ENCODE measurements at places on chromosomes 5 and 9.

- no peak for DNase-seq
Measured at GRCh38 chr9:32171339-32171738, 213.1 kb upstream of the ACO1 start.

- no peak for DNase-seq
Measured at GRCh38 chr5:133325864-133326263, 274.1 kb downstream of the HSPA4 start.

GRCh38 chr5:111072949-111073682, 1.6 kb downstream of the TSLP start:
- DNase-seq, result peak; percentile 52

DNA sequence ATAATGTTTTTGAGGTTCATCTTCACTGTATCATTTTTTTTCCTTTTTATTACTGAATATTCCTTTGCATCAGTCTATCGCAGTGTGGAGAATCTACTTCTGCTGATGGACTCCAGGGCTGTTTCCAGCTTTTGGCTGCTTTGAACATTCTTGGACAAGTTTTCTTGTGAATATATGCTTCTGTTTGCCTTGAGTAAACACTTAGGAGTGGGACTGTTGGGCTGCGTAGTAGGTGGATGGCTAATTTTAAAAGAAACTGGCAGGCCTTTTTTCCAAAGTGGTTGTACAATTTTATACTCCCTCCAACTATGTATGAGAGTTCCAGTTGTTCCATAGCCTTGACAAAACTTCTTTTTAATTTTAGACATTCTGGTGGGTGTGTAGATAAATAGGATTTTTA, 102.4 kb downstream of the WDR41 start:
- DNase-seq, result no peak

- no peak for DNase-seq
Measured at GRCh38 chr5:87127426-87127825, 140.3 kb upstream of the RASA1 start.

GRCh38 chr5:15959370-15960164, 220.0 kb downstream of the MARCHF11 start:
- DNase-seq, result peak; percentile 70

GRCh38 chr5:33482335-33482734, 41.6 kb downstream of the TARS1 start:
- no peak for DNase-seq

GRCh38 chr5:142998316-142999020, 228.3 kb downstream of the ARHGAP26 start:
- no peak for DNase-seq

DNA sequence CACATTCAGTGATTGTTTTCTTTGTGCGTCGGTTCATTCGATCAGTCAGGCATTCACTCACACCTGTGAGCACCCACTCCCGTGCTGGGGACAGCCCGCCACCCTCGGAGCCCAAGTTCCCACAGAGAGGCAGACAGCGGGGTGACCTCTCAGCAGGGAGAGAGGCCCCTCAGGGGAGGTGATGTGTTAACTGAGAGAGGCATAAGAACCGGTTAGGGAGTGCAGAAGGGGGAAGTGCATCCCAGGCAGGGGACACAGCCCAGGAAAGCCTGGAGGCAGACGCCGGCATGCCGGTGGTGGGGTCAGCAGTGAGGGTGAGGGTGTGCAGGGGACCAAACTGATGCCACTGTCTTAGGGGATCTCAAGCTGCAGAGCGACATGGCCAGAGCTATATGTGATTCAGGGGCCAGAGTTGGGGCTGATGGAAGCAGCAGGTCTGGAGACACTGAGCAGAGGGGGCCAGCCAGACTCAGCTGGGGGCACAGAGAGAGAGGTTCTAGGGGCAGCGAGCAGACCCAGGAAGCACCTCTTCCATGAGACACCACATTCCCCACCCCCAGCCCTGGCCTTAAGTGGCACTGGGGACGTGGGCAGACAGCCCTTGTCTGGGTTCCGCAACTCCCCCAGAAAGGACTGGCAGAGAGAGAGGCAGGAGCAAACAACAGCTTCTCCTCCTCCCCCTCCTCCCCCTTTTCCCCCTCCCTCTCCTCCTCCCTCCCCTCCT, 35.9 kb downstream of the HK3 start:
- no peak for DNase-seq

GRCh38 chr5:68708156-68708841, 385.5 kb upstream of the SLC30A5 start:
- DNase-seq, result no peak

- DNase-seq, result no peak
Measured at GRCh38 chr9:26371236-26371635, 521.4 kb downstream of the CAAP1 start.

- no peak for DNase-seq
Measured at GRCh38 chr9:2208465-2208864, 193.3 kb downstream of the SMARCA2 start.

- DNase-seq, result no peak
Measured at GRCh38 chr9:107740088-107740980, 250.8 kb upstream of the KLF4 start.

DNA sequence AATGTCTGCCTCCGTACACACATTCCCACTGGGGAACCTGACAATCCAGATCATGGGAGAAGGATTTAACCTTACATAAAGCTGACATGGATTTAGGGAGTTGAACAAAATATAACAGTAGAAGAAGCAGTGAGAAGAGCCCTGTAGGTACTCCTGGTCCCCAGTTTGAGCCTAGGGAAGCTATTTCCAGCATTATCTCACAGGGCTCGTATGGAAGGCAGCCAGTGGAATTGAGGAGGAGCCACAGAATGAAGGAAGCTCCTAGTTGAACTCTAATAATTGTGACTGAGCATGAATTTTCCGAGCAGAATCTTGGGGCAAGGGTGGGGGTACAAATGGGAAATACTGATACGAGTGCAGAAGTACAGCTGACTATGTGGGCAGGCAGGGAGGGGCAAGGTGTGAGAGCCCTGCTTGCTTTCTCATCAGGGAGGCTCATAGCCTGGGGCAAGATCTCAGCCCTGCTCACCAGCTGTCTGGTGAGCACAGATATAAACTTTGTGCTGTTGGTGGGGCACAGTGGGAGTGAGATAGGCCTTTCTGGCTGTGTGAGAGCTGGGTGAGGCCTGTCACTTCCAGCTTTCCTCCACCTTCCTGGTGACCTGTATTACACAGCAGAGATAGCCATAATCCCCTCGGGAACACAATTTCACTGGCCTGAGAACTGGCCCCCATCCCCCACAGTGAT, 290.7 kb upstream of the IL12B start:
- DNase-seq, result peak; percentile 17

DNA sequence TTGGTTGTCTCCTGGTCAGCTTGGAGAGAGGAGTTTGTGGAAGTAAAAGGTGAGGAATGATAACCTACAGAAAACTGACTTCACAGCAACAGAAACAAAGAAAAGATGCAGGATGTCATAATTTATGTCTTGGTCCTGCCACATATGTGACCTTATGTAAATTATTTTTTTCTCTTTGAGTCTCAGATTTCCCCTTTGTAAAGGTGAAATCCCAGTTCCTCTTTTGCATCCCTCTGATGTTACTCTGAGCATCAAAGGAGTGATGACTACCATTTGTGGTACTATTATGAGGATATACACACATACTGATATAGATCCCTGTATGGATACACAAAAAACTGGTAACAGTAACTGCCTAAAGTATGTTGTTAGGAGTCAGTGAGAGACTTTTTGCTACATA, 1.4 kb upstream of the THG1L start:
- no peak for DNase-seq

DNA sequence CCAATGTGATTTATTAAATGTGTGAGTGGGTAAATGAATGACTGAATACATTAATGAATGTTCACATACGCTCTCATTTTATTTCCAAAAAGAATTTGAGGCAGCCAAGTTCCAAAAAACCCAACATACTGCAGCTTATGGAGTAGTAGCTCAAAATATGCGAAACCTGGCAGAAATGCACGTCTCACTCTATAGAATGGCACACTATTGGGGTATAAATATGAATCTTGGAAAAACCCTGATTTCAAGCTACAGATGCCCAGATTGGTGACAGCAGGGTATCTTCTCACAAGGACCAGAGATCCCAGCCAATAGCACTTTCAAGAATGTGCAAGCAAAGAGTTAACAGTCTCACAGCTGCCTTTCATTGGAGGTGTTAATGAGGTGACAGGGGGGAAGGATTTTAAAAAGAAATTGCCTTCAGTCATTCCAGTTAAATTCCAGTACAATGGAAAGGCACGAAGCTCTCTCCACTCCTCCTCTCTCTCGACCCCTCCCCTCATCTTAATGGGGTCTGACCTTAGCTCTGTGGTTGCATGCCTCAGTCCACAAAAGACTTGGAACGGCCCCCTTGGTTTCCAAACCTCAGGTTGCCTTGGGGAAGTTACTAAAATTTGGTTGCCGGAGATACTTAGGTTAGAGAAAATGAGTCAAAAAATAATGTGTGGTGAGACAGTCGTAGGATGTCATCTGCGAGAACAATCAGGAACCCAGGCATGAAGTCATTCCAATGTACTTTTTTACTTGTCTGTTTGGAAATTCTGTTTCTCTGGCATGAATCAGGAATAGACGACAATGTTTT, 307.4 kb downstream of the NFIB start:
- DNase-seq, result no peak

DNA sequence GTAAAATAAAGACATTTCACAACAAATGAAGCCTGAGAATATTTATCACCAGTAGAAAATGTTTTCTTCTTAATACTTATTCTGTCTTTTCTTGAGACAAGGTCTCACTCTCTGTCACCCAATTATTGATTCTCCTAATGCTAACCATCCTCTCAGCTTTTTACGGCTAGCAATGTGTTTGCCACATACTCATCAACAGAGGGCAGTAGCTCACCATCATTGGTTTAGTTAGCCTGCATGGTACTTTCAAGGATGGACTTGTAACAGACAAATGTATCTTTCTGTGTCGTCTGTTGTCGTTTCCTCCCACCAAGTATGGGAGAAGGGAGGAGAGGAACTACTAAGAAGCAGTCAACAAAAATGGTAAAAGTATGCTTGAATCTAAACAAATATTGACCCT, 5.9 kb upstream of the ACO1 start:
- DNase-seq, result peak; percentile 43

DNA sequence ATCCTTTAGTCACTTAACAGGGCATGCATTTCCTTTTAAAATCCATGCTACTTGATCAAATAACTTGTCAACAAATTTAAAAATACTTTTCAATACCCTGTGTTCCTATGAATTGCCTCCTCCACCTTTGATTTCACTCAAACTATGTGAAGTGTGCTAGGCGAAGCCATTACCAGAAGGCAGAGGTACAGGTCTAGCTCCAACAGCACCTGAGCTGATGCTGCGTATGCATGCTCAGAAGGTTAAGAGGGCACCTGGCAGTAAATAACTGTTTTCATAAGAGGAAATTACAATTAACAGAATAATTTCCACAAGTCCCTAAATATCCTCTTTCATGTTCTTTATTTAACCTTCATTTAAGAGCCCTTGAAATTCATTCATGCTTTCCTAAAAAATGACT, 251.8 kb downstream of the EFNA5 start:
- DNase-seq, result no peak

DNA sequence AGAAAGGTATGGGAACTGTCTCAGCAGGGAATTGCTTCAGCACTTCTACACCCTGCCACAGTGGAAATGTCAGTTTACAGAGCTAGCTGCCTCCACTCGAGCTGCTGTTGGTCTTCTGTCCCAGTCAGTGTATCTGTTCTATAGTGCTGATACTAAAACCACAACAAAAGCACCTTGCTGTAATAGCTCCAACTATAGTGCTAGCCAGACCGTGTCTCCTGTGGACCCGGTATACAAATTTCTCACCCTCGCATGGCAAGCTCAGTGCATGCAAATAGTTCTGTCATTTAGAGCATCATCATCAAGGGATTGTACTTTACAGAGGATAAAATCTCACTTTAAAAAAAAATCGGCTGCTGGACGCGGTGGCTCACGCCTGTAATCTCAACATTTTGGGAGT, 51.5 kb upstream of the IQGAP2 start:
- no peak for DNase-seq

GRCh38 chr5:135134691-135135381, 100.8 kb upstream of the PITX1 start:
- DNase-seq, result no peak

- DNase-seq, result no peak
Measured at GRCh38 chr9:38298503-38298902, 94.0 kb upstream of the ALDH1B1 start.

GRCh38 chr9:16417161-16417560, 453.3 kb downstream of the BNC2 start:
- no peak for DNase-seq

DNA sequence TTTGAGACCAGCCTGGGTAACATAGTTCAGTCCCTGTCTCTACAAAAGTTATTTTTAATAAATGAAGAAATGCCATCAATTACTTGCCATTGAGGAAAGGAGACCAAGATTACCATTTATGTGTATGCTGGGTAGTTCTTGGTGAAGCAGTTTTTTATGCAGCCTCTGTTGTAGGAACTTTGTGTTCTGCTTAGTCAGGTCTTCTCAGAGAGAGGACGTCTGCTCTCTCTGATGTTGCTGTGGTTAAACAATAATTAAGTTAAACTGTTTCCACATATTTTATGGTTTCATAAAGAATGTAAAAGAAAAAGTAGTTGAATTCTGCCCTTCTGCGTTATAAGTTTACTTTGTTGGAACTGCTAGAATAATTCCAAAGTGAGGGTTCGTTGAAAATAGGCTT, 210.5 kb downstream of the KDM4C start:
- DNase-seq, result no peak

DNA sequence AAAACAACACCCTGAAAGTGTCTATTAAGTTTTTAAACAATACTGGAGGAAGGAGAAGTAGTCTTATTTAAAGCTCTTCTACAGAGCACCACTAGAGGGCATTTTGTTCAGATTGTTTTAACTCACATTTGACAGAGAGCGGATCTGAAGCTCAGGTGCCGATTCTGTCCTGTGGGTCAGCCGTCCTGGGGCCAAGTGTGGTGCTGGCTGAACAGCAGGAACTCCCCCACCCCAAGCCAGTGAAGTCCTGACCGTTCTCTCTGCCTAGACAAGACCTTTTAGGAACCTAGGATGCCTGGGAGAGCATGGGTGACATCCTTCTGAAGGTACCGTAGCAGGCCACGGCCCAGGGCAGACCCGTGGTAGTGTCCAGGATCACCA, 3.9 kb downstream of the EXOC3 start:
- DNase-seq, result no peak

DNA sequence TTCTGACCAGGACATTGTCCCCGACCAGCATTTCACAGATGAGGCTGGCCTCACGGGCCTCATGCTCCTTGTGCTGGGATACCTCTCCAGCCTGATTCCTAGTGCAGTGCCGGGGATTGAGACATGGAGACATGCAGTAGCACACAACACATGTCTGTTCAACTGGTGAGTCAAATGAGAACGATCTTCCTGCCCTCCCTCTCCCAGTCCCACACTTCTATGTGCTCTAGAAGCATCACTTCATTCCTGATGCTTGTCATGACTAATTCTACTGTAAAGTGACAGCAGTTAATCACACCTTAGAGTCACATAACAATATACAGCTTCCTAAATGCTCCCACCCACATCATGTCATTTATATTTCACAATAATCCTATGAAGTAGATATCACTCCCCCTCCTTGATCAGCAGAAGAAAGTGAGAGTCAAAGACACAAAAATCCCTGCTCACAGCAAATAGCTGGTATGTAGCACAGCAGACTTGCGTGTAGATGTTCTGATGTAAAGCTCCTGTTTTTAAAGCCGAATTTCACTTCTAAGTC, 101.8 kb downstream of the CCDC192 start:
- DNase-seq, result no peak

- no peak for DNase-seq
Measured at GRCh38 chr5:150595466-150596031, 44.9 kb upstream of the SYNPO start.
